ENCODE measurements at places on chromosomes 12 and 14.

DNA sequence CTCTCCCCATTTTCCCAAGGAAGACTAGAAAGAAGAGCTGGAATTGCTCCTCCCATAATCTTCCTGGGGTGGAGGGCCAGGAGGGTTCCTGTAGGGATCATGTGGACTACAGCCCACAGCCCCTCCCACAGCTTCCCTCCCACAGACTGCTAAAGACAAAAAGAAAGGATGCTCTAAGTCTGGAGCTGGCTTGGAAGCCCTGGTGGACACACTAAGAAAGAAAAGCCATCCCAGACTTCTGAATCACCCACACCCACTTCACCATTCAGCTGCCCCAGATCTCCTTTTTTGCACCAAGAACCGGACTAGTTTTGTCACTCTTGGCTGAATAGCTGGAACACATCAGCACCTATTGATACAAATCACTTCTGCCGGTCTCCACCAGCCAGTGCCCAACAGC is 56.8 kb upstream of the PLXNC1 start:
- DNase-seq, result no peak

DNA sequence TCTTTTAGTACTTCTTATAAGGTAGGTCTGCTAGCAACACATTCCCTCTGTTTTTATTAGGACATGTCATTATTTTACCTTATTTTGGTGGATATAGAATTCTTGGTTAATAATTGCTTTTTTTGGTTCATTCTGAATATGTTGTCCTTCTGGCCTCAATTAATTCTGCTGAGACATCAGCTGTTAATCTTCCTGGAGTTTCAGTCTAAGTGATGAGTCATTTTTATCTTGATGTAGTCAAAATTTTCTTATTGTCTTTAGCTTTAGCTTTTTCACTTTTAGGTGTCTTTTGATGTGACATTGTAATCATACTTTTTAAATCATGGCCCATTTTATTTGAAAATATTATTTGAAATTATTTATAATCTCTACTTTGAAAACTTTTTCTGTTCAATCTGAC is 104.9 kb upstream of the PMCH start:
- no peak for DNase-seq

GRCh38 chr14:55681096-55681495 is 101.1 kb downstream of the KTN1 start:
- DNase-seq, result no peak

GRCh38 chr12:102659200-102659911 is 179.0 kb upstream of the IGF1 start:
- no peak for DNase-seq

DNA sequence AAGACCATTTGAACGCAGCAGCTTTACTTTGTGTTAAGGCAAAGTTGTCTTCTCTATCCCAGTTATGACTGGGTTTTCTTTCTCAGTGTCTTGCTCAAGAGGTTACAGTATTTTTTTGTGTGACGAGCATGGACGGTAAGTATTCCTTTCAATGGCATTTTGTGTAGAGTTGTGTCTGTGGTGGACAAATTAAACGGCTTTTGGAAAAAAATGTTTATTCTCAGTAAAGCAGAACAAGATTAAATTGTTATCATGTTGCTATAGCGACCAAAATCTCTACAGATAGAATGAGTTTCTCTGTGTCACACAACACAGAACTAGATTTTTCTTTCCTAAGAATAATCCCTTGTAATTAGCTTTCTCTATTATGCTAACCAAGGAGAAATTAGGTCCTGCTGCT is 417.1 kb downstream of the AEBP2 start:
- no peak for DNase-seq

DNA sequence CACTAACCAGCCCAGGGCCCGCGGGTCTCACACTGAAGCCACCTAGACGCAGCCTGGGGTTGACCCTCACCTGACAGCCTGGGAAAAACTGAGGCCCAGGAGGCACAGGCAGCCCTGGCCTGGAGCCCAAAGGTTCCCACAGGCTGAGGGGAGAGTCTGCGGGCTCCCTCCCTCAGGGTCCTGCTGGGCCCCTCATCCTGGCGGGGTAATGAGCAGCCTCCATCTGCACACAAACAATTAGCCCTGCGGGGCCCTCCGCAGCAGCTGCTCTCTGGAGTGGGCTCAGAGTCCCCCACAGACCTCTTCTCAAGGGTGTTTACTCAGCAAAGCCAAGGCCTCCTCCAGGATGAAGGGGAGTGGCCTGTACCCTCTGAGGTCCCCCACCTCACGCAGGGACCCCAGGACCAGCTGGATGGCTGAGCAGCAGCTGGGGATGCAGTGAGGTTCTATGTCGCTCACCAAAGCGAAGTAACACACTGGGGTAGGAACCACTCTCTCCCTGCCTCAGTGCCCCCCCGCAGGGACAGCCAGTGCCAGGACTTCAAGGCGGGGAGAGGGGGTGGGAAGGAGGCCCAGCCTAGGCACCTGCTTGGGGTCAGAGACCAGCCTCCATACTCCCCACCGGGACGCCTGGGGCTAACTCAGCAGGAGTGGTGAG is 7.3 kb downstream of the AKT1 start:
- no peak for DNase-seq

GRCh38 chr14:29637411-29637810 is 290.2 kb downstream of the PRKD1 start:
- DNase-seq, result no peak

GRCh38 chr14:37816743-37817295 is 221.4 kb downstream of the TTC6 start:
- no peak for DNase-seq

DNA sequence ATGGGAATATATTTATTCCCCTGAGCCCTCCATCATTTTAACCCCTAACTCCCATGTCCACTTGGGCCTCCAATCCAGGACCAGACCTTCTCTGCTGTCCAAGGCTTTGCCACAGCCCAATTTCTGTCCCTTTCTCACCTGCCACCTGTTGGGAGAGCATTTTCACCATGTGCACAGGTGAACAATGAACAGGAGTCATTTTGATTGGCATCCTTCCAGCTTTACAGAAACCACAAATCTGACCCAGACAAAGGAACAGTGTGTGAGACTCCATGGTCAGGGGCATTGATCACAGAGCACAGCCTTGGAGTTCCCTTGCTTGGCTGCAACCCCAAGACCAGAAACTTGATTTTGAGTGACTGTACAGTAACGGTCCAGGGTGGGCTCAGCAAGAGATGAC is 91.9 kb downstream of the CRACR2A start:
- peak; percentile 46 for DNase-seq

DNA sequence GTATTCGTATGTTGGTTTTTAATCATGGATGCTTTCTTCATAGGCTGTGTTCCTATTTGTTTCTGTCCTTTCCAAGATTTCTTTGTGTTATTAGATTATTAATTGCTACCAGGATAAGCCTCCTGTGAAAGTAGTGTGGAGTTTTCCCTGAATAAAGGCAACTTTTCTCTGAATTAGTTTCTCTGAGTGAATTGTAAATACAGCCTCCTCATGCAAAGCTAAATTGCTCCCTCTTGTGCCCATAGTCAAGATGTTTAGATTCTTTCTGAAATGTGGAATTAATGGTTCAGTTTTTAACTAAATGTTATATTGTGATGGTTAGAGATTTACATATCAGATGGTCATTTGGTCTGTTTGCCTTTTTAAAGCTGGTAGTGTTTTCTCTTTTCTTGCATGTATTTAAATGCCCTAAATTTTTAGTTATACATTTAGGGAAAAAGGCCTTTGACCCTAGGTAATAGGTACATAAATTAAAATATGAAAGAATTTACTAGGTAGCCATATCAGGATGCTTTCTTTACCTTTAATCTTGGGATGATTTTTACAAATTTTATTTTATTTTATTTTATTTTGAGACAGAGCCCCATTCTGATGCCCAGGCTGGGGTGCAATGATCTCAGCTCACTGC is 8.9 kb downstream of the APAF1 start:
- peak; percentile 59 for DNase-seq

GRCh38 chr12:24770334-24770733 is 178.6 kb downstream of the BCAT1 start:
- DNase-seq, result no peak
